ENCODE measurements at places on chromosomes 1 and 21.
A peak's percentile ranks its signal among the peaks of the same experiment; 100 is the strongest.

DNA sequence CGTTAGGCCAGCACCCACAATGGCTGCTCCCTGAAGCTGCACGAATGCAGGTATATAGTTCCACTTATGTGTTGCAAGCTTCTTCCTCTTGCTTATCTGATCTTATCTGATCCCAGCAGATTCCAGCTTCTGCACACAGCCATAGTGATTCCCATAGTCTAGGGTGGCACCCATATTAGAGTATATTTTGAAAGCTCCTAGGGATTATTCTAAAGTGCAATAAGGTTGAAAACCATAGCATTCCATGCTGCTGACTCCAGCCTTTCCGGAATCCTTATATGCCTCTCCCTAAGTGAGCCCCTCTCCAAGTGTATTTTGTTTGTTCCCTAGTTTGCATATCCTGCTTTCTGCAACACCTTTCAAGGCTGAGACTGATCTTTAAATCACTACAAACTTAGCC, 432.0 kb downstream of the SETD4 start:
- DNase-seq = no peak

DNA sequence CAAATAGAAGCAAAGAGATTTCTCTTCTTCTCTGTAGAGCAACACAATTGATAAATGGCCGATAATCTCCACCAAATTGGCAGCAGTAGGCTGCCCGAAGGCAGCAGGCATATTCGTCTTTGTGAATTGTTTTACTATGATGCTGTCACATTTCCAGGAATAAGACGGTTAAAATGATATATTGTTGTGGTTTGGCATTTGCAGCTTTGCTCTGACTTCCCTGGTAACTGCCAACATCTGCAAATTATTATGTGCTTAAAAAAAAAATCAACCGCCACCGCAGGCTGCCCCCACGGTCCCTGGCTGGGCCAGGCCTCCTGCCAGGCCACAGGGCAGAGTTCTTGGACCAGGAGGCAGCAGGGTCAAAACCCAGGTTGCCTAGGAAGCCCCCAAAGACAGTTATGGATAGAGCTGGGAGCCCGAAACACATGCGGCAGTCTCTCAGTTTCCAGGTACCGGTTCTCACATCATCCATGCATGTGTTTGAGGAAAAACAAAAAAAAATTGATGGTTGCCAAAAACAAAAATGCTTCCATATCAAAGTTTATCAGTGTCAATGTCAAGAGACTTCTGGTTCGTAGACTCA, 179.3 kb downstream of the ETS2 start:
- DNase-seq = no peak

DNA sequence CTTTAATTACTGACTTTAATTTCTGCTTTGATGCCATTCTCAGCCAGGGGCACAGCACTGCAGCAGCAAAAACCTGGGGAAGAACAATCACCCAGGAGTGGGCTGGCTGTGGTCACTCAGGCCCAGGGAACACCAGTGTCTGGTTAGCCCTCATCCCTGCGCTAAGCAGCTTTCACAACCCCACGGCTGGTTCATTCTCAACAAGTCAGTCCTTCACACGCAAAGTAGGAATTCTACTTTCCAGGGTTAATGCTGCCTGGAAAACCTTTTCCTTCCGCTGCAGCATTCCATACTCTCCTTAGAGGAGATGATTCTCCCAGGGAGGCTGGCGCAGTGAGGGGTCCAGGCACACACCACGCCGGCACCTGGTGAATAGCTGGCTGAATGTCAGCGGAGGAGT, 24.3 kb upstream of the KCNE1 start:
- DNase-seq = no peak

DNA sequence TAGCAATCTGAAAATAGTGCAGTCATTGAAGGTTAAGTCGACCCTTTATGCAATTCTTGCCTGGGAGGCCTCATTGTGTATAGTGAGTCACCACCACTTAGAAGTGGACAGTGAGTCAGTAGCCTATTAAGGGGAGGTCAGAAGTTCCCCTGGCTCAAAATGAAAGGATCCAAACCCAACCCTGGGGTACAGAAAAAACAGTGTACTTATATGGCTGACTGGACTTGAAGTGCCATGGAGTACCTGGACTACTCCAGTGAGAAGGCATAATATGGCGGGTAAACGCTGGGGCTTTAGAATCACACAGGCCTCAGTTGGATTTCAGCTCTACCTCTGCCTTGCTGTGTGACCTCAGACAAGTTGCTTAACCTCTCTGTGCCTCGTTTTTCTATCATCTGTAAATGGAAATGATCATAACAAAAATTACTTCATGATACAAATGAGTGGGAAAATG, 2.2 kb upstream of the BCL9 start:
- no peak for DNase-seq

DNA sequence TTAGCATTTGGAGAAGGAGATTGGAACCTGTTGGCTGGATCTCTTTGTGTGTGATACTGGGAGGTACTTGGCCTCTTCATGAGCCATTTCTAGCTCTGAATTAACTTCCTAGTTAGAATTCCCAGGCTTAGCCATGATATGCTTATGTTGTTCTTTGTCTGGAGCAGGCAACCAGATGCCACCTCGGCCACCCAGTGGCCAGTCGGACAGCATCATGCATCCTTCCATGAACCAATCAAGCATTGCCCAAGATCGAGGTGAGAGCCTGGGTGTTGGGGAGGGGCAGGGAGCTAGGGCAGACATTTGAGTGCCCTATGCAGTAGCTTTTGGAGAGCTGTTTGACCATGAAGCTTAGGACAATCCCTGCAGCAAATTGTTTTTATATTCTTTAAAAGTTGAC, 26.5 kb upstream of the PIGV start:
- DNase-seq = no peak

GRCh38 chr1:91098299-91098906, 76.6 kb upstream of the ZNF644 start:
- DNase-seq = no peak

GRCh38 chr1:156627313-156627880, 8.2 kb downstream of the HAPLN2 start:
- DNase-seq = peak; percentile 91

DNA sequence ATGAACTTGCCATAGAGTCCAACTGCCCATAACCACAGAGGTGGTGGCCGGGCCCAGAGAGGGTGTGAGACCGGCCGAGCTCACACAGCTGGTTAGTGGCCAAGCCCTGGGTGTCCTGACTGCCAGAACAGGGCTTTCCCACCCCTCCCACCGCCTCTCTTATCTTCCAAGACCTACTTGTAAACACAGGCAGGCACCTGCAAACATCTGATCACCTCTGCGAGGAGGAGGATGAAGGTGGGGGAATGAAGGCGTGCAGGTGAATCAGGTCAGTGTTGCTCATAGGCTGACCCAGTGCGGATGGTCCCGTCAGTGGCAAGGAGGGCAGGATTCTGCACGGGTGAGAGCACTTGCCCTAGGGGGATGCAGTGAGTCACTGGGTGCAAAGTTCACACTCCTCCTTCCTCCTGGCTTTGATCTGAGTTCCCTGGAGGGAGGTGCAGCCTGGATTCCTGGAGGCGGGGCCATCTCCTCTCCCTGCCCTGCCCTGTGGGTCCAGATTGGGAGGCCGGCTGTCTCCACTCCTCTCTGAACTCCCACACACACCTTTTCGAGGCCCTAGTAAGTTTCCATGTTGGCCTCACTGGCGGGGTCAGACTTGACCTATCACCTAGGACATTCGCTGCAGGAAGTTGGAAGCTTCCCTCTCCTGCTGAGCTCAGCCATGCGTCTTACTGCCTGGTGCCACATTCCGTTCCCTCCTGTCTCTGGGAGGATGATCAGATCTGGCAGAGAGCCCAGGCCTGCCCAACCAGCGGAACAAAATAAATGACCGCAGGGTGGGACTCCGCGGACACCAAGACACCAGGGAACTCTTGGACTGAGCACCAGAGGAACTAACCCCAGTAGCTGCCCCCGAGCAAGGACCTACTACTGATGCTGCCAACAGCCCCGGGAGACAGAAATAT, 7.3 kb downstream of the UQCRHL start:
- DNase-seq = no peak

GRCh38 chr1:64597113-64597512, 127.2 kb downstream of the CACHD1 start:
- DNase-seq = no peak

DNA sequence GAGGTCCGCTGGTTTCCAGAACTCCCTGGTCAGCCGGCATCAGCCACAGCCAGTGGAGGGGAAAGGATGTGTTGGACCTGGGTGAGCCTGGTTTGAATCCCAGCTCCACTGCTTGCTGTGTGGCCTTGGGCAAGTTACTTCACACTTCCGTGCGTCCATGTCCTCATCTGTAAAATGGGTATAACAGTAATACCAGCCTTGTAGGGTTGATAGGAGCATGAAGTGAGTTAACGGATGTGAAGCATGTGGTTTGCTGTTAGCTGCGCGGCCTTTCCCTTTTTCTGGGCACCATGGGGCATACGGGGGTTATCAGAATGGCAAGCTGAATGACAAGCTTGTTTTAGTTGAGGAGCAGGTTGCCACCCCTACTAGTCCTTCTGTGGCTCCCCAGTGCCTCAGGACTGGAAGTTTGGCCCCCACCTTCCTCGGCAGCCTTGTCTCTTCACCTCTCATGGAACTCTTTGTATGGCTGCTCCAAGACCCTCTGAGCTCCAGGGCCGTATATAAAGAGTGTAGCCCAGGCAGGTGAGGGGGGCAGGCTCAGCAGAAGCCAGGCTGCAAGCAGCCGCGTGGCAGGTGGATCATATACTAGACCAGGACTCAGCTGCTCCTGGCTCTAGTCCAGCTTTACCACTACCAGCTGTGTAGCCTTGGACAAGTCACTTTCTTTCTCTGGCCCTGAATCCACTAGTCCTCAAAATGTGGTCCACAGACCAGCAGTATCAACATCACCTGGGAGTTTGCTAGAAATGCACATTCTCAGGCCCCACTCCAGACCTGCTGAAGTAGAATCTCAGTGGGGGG, 95.4 kb downstream of the LACTBL1 start:
- DNase-seq = no peak

GRCh38 chr1:32464716-32465577, at the start of gene ZBTB8B:
ZBTB8B (plus strand) TSS chr1:32465072; CDS start chr1:32470625, 5,553 bp downstream.
- peak; percentile 55 for DNase-seq

DNA sequence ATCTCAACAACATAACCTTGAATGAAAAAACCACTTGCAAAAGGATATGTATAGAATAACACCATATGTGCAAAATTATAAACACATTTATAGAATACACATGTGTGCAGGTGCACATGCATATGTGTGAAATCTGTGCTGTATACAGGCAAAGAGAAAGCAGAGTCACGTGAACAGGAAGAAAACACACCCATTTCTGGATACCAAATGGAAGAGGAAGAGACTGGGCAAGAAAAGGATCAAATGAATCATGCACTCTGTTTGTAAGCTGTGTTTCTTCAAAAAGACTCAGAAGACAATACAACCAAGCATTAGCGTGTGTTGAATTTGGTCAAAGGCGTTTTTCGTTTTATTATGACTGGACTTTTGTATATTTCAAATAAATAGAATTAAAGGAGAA, 111.3 kb upstream of the ERG start:
- DNase-seq = no peak

- peak; percentile 95 for DNase-seq
These were observed 10.7 kb downstream of the FMOD start for GRCh38 chr1:203340112-203340790.

DNA sequence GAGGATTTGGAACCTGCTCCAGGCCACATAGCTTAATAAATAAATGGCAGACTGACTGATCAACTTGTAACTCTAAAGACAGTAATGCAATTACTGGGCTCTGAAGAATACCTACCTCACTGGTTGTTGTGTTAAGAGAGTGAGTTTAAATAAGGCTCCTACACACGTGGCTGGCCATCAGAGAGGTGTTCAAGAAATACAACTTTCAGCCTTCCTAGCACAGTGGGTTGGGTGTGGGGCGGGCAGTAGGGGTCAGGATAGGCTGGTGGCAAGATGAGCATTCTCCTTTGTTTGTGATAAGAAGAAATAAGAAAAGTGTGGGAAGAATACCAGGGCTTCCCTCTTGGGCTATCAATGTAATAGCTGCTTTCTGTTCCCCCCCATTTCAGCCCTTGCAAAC, 151.3 kb downstream of the DAB1 start:
- no peak for DNase-seq

DNA sequence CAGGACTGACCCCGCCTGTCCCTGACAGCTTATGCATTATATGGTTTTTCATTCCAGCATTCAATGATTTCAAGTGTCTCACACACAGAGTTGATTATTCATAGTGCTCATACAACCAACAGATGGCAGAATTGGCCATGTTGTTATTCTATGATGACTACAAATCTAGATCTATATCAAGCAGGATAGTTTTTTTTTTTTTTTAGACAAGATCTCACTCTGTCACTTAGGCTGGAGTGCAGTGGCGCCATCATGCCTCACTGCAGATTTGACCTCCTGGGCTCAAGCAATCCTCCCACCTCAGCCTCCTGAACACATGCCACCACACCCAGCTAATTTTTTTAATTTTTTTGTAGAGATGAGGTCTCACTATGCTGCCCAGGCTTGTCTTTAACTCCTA, 40.1 kb upstream of the LRRC8D start:
- DNase-seq = peak; percentile 66

DNA sequence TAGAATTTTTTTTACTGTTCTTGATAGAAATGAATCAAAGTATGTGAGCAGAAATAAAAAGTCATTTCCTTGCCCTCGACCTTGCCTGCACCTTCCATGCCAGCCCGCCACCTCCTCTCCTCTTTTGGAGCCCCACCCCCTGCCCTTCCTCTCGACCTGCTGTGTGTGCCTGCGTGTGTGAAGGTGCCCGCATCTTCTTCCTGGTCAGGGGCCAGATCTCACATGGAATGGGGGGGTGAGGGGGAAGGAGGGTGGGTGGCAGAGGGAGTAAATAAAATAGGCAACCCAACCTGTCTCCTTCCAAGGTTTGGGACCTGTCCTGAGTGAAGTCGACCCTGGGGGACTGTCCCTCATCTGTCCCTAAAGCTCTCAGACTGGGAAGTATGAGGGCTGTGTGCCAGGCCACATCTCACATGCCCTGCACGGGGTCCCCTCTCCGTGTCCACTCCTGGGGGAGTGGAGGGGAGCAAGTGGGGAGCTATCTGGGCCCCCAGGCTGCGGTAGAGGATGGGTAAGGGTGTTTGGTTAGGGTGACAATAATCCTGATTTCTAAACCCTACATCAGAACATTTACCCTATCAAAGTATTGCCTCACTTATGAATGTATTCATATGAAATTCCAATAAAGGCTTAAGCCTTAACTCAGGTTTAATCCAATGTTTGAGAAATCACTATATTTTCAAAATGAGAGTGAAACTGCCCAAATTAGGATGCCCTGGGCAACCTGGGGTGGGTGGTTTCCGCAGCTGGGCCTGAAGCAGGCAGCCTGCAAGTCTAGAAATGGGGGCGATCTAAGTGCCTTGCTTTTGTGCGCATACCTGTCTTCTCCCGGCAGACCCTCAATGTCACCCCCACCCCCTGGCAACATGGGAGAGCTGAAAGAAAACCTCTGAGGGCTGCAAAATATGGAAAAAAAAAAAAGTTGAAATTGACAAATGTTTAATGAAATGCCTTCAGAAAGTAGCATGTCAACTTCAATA, 15.4 kb downstream of the AMPD2 start:
- DNase-seq = no peak
